ENCODE measurements at places on chromosomes 13 and 19.

DNA sequence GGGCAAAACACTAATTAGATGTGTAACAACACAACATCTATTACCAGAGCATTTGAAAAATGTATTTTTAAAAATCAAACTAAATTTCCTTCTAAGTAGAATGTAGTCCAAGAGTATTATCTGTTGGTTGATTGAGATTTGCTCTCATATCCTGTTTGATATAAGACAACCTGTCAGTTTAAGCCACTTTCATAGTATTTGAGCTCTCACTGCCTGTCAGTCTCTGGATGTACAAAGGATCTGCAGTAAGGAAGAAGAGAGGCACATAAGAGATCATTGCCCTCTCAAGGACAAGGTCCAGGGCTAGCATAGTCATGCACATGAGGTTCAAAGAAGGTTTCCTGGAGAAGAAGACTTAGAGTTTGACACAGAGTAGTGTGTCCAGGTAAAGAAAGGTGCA lies 57.4 kb downstream of the FGF14 start:
- DNase-seq: no peak

- peak; percentile 75 for DNase-seq
Measured at GRCh38 chr19:55321466-55322137, 3.5 kb downstream of the TMEM150B start.

DNA sequence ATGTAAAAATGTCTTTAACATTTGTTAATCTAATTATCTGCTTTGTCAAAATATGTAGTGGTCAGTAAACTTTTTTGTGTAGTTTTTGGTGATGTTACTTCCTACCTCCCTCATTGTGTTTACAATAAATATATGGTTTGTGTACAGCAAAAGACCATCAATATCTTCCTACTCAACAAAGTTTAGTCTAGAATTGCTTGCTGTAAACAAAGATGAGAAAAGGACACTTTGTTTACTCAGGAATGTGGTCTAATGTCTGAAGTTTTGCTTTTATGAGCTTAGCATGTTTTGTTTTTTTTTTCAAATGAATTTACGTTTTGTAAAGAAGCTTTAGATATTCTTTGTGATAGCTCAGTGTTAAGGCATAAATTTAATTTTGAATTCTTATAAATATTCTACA lies 563.5 kb upstream of the SPRY2 start:
- no peak for DNase-seq

DNA sequence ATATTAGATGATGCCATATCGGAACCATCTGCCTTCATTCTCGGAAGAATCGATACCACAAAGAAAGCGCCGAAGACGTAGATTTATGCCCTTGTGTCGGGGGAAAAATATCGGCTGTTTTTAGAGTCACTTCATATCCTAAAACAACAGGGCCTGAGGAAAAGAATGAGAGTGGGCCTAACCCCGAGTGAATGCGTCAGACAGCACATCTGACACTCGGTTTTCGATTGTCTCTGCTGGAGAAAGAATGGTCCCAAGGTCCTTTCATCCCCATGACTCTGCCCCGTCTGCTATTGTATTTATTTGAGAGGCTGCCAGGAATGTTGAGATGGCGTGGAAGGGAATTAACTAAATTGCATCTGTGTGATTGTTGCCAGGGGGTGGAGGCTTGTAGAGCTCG lies 46.1 kb downstream of the CHST8 start:
- no peak for DNase-seq

GRCh38 chr13:50675651-50676050 lies 167.8 kb downstream of the DLEU7 start:
- no peak for DNase-seq

DNA sequence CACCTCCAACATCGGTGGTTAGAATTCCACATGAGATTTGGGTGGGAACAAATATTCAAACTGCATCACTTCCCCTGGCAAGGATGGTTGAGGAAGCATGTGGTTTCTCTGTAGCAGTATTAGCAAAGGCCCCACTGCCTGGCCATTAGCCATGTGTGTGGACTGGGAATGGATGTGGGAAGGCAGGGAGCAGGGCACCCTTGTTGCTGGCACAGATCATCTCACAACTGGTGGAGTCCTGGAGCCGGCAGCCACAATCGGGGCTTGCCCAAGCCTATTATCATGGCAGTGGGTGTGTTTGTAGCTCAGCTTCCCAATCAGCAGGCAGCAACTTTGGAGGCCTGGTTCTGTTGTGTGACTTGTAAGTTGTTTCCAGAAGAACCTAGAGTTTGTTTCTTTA lies 391.9 kb downstream of the DLEU7 start:
- DNase-seq: no peak

DNA sequence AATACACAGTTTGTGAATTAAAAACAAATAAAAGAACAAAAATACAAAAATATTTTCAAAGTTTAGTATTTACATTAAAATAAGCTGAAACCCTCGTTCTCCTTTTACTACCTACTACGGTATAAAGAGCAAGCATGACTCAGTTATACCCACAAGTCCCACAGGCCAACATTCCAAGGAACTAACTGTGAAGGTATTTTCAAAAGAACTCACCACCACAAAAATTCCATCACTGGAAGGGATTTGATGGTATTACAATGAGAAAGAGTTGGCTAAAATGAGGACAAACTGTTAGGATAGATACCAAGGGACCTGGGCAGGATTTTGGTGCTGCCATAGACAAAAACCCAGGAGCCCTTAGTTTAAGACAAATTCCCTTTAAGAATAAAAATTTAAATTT lies 122.7 kb downstream of the TBC1D4 start:
- DNase-seq: no peak

DNA sequence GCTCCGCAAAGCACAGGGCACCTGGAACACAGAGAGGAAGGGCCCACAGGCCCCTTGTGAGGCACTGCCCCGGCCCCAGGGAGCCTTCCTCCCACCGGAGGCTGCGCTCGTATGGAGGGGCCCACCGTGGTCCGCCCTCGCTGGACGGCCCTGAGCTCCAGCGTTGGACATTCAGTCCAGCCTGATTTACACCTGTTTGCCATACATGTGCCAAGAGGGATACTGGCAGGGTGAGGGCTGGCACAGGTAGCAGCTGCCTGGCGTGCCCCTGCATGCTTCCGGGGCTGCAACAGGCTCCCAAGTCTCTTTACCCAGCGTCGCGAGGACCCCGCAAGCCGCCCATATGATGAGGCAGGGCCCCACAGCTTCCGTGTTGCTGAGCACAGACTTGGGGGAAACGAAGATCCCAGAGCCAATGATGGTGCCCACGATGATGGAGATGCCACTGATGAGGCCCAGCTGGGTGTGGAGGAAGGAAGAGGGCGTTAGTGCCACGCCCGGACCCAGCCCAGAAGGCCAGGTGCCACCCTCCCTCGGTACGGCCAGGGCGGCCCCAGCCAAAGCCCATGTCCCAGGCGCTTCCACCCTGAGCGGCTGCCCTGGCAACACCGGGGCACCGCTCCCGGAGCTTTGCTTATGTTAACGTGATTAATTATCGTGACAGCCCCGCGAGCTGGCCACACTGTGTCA lies 5.1 kb downstream of the SLC7A9 start:
- DNase-seq: no peak

DNA sequence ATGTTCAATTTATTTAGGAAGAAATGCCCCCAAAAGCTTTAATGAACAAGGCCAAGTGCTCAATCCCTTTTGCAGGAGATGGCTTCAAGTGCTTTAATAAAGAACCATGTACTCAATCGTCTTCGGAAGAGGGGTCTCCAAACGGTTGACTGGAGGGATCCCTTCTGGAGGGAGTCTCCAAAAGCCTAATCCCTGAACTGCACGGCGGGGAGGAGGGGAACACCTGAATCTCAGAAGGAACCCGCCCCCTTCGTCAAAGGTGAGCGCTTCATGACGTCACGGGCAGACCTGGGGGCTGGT lies 505 bp downstream of the PAF1 start:
- DNase-seq: peak; percentile 58

DNA sequence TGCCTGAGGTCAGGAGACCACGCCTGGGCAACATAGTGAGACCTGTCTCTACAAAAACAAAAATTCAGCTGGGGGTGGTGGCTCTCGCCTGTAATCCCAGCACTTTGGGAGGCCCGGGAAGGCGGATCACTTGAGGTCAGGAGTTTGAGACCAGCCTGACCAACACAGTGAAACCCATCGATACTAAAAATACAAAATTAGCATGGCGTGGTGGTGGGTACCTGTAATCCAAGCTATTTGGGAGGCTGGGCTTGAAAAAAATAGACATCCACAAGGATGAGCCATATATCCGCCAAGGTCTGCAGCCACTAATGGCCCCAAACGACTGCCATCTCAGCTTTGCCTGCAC lies 3.1 kb downstream of the RPS16 start:
- no peak for DNase-seq

- no peak for DNase-seq
Measured at GRCh38 chr19:6209233-6209632, 70.5 kb downstream of the MLLT1 start.

GRCh38 chr13:27367570-27367969 lies 56.8 kb upstream of the GTF3A start:
- no peak for DNase-seq

DNA sequence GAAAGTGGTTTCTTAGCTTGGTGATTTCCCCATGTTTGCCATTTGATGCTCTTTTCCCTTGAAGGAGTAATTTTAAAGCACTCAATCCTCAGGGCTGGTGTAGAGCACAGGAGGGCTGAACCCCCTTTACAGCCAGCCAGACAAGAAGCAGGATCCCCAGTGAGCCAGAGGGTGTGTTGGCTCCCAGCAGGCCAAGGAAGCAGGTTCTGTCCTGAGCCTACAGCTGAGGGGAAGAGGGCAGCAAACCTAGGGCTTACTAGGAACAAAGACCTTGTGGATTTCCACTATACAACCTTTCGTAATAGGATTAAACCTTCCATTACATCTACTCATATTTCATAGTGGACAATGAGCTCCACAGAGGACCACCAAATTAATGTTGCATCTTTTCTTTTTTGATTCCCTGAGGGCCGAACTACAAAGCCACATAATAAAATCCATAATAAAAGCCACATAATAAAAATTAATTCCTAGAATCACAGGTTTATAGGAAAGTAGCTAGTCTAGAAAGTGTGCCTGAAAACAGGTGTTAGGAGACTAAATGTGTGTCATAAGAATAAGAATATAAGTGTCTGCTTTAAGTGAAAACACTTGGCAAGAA lies 300.2 kb downstream of the DCLK1 start:
- no peak for DNase-seq

DNA sequence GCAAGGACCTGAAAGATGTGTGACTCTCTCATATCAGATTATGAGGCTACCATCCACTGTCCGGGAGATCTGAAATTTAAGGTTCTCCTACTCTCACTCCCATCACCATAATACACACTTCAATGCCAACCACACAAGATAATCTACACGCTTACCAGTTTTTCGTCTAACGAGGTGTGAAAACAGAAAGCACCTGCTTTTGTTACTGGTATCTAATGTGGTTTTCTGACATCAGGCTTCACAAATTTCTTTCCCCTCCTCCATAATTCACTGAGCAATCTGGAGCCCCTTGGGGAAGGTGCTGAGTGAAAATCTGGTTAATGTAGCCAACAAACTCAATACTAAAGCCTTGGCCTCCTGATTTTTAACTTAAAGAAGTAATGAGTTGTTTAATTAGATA lies 10.1 kb upstream of the LRCH1 start:
- no peak for DNase-seq

- DNase-seq: no peak
Measured at GRCh38 chr13:63396746-63397145, 1981.1 kb upstream of the PCDH20 start.

- DNase-seq: no peak
Measured at GRCh38 chr13:39210961-39211534, 172.8 kb downstream of the NHLRC3 start.

GRCh38 chr13:36275190-36276002 lies 22.2 kb downstream of the CCDC169 start:
- no peak for DNase-seq

DNA sequence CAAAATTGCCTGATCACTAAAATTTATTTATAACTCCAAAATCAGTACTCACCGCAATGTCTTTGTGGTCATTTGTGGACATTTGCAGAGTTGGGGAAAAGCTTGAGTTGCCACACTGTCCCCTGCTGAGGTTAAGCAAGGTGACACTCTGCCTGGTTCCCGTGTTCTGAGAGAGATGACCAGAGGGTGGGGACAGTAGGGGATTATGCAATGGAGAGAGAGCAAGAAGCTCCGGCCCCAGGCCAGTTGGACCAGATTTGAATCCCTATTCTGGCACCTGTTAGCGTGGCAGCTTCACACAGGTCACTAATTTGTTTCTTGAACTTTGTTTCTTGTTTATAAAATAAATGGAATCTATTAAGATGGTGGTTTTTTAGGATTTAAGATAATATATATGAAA lies 17.8 kb downstream of the ERCC5 start:
- DNase-seq: no peak

- no peak for DNase-seq
Measured at GRCh38 chr19:30719189-30719998, 347.2 kb downstream of the ZNF536 start.

- DNase-seq: no peak
Measured at GRCh38 chr13:100796463-100796862, 121.9 kb upstream of the TMTC4 start.

- DNase-seq: no peak
Measured at GRCh38 chr13:41028051-41028450, 8.9 kb upstream of the ELF1 start.

GRCh38 chr13:97028441-97029299 lies 34.4 kb upstream of the OXGR1 start:
- peak; percentile 51 for DNase-seq

DNA sequence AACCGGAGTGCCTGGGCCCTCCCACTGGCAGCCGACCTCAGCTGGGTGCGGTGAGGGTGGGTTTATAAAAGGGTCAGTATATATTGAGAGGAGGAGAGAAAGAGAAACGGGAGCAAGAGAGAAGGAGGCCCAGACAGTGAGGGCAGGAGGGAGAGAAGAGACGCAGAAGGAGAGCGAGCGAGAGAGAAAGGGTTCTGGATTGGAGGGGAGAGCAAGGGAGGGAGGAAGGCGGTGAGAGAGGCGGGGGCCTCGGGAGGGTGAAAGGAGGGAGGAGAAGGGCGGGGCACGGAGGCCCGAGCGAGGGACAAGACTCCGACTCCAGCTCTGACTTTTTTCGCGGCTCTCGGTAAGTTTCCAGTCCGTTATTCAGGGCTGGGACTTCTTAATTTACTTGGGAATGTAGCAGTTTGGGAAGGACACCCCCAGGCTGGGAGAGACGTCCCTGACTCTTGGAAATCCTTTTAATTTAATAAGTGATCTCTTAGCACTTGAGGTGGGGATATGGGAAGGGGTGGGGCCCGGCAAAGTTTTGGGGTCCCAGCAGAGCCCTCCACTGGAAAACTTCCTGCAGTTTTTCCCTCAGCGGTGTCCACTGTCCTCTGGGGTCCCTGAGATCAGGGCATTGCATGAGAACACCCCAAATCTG lies at the start of gene EMP3:
Gene EMP3, plus strand, starts transcription at position 288 of the 646 bp plus-strand sequence. CDS start 1,293 bp downstream, outside the sequence.
- DNase-seq: peak; percentile 89

DNA sequence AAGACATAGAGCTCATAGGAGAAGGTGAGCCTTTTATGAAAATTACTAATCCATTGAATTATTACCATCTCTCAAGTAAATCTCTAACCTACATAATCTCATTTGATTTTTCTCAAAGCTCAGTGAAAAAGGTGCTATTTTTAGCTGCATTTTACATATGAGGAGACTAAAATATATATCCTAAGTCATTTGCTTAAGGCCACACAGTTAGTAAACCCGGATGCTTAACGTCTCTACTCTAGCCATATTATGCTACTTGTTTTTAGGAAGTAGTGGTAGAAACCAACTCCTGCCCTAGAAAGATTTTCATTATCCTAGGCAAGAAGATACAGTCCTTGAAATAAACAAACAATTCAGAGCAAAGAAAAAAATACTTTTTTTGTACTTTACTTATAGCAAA lies 108.9 kb downstream of the RBM26 start:
- no peak for DNase-seq

- no peak for DNase-seq
Measured at GRCh38 chr19:17841371-17841809, 6.4 kb downstream of the JAK3 start.
